ENCODE measurements at places on chromosomes 16 and 17.

- DNase-seq, result no peak
Measured at GRCh38 chr16:31052114-31052513, 18.8 kb downstream of the STX4 start.

GRCh38 chr16:88850531-88851199 is 6.1 kb downstream of the GALNS start:
- DNase-seq, result no peak

GRCh38 chr16:74200921-74201320 is 95.7 kb upstream of the PSMD7 start:
- DNase-seq, result no peak

DNA sequence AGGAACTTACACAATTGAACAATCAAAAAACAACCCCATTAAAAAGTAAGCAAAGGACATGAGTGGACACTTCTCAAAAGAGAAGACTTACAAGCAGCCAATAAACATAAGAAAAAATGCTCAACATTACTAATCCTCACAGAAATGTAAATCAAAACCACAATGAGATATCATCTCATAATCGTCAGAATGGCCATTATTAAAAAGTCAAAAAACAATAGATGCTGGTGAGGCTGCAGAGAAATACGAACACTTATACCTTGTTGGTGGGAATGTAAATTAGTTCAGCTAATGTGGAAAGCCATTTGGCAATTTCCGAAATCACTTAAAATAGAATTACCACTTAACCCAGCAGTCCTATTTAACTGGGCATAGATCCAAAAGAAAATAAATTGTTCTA is 301.9 kb upstream of the KCNJ16 start:
- no peak for DNase-seq

DNA sequence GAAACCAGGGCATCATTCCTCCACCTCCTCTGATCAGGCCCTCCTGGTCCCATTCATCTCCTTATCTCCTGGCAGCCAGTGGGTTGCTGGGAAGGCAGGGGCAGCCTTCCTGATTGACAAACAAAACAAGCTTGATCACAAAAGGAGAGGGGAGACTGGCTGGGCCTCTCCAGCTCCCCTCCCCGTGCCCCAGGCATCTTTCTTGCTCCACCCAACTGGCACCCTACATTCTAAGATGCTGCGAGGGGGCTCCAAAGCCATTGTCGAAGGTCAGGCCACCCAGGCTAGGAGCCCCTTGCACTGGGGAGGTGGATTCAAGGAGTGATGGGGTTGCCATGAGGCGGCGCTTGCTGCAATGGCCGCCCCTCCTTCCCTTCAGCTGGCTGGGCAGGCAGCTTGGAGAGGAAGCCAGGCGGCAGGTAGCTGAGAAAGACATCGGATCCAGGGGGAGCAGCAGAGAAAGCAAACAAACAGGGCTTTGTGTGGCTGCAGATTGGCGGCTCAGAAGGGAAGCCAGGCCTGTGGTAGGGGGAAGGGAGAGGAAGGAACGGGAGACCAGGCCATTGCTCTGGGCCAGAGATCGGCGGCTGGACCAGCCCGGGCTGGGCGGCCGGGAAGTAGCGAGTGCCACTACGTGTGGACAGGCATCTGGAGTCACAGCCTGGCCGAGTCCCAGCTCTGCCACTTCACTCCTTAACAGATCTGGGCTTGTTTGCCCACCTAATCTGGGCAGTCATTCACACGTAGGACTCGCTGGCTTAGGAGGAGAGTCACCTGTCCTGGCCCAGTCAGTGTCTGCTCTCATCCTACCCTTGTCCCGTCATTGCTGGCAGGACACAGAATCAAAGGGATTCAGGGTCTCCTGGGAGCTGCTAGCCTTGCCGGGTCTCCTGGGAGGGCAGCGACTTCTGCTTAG is 12.3 kb downstream of the RAI1 start:
- DNase-seq, result no peak

DNA sequence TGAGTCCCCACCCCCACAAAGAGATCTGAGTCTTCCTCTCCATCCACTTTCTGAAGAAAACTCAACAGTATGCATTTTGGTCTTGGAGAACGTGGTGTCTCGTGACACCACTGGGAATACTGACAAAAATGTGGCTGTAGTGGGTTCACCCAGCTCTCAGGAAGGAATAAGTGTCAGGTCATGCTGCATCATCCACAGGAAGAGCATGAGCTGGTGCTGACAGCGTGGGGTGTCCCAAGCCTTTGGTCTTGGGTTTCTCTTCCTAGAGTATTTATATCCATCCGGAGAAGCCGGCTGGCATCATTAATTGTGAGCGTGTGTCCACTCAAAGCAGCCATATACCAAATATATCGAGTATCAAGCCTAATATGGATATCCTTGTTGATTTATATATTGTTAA is 55.9 kb downstream of the C17orf67 start:
- DNase-seq, result no peak

DNA sequence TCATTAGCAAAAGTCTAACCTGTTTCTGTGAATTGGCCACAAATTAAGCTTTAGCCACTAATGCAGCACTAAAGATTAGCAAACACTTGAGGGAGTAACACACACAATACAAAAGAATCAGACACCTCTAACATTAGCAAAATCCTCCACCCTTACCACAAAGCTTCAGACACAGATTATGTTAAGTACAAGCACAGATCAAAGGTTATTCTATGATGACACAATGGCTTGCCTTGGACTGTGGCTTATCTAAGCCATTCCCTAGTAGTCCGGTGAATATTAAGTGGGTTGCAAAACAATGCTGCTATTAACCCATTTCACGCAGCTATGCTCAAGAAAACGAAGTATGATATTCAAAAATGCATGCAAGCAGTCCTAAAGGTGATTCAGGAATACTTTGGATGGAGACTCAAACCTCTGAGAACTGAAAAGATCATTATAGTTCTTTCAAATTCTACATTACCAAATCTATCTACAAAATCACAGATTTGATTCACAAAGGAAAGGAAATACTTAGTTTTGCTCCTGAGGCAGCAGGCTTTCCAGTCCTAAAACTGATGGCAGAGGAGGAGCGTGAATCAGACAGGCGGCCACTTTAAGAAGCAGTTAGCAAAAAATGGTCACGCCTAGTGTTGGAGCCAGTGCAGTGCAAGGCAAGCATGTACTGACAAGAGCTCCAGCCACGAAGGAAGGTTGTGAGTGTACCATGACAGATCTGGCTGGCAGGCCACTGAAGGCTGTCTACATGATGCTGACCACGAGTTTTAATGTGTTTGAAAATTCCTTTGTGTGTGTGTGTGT is 67.2 kb downstream of the PARN start:
- no peak for DNase-seq

All from stimulated activated CD8-positive, alpha-beta memory T cell treated with anti-CD3 and anti-CD28 coated beads, Interleukin-4, amount 100 ng/mL, for 24 hours (primary cell).